Pancreas (tissue), 10 donors: ENCODE measurements at places on chromosomes 16 and 17. TPM values are rescaled to one million over a fixed set of nuclear protein-coding genes. Genes with fewer than 3 reads are reported as not detected.
A peak's percentile ranks its signal among the peaks of the same experiment; 100 is the strongest.

DNA sequence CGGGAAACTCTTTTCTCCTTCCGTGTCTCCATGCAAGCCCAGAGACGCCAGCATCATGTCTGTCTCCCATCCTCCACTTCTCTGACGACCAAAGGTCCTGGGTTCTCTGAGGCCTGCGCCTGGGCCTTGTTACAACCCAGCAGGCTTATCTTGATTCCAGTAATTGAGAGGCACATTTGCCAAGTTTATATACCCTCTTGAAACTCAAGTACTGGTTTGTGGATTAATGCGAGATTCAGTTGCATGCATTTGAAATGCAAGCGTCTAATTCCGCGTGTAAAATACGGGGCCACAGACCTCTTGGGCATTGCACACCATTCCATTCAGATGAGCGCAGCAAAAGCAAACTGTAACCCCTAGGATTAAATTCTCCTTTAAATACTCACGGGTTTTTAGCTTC is 28.7 kb upstream of the CRISPLD2 start:
- DNase-seq: no peak

The ZP2 gene
- total RNA-seq: not detected

DNA sequence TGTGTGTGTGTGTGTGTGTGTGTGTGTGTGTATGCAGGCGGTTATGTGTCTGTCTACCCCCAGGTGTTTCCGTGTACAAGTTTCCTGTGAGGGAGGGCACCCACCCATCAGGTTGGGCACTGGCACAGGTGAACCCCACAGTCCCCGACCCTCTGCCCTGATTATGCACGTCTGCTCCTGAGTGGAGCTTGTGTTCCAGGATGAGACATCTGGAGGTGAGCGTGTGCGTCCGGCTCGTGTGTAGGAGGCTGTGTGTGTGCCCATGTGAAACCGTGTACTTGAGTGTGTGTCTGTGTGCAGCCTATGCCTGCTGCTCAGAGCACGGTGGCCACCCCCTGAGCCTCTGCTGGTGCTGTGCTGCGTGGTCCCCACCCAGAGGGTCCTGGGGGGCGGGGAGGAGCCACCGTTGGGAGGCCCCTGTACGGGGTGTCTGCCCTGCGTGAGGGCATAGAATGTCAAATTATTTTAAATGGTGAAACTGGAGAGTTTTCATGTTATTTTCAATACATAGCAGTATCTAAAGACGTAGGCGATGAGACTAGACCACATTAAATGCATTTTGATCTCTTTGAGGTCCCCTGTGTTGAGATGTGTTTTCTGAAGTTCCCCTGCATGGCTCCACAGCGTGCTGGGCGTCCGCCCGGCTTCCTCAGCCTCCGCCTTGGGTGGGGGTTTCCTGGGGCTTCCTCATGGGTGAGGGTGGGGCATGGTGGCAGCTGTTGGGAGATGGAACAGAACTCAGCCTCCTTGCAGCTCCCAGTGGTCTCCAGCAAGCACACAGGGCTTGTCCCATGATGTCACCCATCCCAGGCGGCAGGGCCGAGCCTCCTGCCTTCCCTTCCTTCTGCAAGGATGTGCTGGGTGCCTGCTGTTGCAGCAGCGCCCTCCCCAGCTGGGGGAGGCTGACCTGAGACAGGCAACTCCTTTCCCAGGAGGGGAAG is 43.4 kb downstream of the KCNJ12 start:
- DNase-seq: no peak

The DLX4 gene
- total RNA-seq: not detected

GRCh38 chr17:5467416-5467815 is 1.4 kb downstream of the DHX33 start:
- DNase-seq: no peak

- DNase-seq: no peak
These were observed 28.3 kb upstream of the MYH10 start for GRCh38 chr17:8658810-8659209.

DNA sequence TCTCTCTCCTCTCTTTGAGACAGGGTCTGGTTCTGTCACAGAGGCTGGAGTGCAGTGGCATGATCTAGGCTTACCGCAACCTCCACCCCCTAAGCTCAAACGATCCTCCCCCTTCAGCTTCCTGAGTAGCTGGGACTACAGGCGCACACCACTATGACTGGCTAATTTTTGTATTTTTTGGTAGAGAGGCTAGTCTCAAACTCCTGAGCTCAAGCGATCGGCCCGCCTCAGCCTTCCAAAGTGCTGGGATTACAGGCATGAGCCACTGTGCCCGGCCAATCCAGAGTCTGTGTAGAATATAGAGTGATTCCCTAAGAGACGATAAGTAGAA is 65.8 kb upstream of the RPH3AL start:
- no peak for DNase-seq

- no peak for DNase-seq
These were observed 22.7 kb upstream of the OR1F1 start for GRCh38 chr16:3165111-3165822.

- DNase-seq: no peak
These were observed 10.7 kb downstream of the GALNS start for GRCh38 chr16:88846088-88846487.

DNA sequence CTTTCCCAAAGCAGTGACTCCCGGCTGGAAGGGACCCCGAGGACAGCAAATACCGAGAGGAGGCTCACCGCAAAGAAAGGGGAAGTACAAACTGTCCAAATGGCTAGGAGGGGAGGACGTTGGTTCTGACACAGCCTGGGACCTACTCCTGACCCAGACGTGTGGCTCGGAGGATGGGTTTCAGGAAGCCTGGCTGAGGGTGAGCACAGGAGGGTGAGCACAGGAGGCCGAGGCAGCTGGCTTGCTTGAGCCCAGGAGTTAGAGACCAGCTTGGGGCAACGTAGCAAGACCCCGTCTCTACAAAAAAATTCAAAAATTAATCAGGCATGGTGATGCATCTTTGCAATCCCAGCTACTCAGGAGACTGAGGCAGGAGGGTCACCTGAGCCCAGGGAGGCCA is 83.2 kb downstream of the C16orf78 start:
- DNase-seq: no peak

GRCh38 chr17:57595947-57596695 is 149.0 kb downstream of the CCDC182 start:
- DNase-seq: no peak

- no peak for DNase-seq
These were observed 172.7 kb downstream of the ANKFN1 start for GRCh38 chr17:56326001-56326359.

The HLF gene
- 1.6 TPM for total RNA-seq

- DNase-seq: no peak
These were observed 37.6 kb downstream of the OR3A1 start for GRCh38 chr17:3260600-3260999.

The SAT2 gene
- total RNA-seq: 44.8 TPM

DNA sequence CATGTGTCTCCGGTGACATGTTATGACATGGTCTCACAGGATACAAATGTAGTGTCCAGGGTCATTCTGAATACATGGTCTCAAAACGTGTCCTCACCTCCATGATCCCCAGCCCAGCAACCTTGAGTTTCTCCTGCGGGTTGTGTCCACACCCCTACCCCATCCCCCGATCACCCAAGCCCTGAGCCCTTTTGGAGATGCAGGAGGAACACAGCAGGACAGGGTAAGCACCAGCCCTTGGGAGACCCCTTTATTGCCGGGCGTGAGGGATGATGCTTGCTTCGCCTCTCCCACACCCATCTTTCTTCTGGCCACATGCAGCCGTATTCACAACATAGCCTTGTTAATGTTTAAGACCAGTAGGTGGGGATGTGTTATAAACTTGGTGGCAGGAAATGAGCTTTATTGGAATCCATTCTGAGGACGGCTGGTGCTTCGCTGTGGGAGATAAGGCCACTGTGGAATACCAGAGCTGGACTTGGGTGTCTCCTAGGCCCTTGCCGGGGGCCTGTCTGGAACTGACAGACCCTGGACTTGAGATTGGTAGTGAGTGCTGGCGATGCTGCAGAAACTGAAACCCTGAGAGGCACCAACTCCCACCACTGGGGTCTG is 5.5 kb downstream of the TMEM132E start:
- no peak for DNase-seq

DNA sequence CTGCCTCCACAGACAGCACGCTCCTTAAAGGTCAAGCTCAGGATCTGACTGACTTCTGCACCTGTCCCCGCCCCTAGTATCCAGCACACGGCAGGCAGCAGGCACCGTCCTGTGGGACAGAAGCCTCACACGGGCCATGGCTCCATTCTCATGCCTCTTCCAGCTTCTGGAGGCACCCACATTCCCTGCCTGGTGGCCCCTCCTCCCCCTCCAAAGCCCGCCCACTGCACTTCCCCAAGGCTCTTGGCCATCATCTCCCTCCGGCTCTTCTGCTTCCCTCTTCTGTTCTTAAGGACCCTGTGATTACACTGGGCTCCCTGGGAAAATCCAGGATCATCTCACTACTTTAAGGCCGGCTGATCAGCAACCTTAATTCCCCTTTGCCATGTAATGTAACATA is 3.5 kb downstream of the CANT1 start:
- DNase-seq: peak; percentile 29

The ABCC6 gene
- total RNA-seq: 12.1 TPM

The IRX3 gene
- 1.7 TPM for total RNA-seq

The HEXIM2 gene
- 6.9 TPM for total RNA-seq

DNA sequence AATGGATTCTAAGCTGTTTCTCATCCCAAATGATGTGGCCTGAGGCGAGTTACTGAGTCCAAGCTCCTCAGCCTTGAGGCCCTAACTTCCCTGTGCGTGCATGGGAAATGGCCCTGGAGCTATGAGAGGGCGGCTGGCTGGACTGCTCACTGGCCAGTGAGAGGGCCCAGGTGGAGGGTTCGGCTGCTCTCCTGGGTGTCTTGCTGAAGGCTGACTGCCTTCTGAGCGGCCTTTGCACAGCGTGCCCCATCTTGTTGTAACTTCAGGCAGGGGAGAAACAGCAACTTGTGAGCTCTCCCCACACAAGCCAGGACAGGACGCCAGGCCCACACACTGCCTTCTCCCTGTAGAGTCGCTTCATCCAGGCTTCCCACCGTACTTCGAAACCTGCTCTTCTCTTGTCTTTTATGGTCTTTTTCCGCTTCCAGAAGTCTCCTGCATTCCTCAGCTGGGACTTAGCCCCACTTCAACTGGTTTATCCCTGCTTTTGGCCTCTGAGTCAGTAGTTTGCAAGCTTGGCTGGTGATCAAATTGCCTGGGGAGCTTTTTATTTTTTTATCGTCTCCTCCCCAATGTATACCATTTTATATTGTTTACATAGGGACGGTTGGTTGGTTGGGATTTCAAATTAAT is 13.3 kb downstream of the CDH3 start:
- DNase-seq: no peak

DNA sequence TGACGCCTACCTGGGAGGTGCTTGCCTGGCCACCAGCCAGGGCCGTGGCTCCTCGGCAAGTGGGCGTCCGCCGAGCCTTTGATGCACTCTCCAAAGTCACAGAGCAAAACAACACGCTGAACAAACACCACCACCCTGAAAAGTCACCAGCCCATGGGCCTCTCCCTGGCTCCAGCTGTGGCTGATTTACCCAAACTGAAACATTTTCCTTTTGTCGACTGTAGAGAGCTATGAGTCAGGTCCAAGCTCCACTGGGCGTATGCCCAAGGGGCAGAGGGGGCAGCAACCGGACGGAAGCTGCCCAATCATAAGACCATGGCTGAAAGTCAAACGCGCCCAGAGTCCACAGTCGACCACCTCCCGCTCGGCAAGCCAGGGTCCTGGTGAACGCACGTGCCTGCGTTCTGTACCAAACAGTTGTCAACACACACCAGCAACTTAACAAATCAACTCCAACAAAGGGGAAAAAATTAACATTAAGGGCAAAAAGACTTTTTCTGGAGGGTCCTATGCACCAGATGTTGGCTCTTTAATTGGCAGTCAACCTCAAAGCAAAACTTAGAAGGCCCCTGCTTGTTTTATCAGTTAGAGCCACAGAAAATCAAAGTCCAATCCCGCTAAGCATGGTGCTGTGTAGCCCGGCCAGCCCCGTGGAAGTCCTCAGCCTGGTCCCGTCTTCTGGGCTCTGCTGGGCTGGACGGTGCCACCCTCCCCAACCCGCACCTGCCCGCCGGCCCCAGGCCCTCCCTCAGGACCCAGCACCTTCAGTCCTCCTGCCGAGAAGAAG is 47.3 kb downstream of the TBC1D16 start:
- peak; percentile 54 for DNase-seq

The P2RX5 gene
- total RNA-seq: 0.39 TPM

The SCGB1C2 gene
- total RNA-seq: not detected

DNA sequence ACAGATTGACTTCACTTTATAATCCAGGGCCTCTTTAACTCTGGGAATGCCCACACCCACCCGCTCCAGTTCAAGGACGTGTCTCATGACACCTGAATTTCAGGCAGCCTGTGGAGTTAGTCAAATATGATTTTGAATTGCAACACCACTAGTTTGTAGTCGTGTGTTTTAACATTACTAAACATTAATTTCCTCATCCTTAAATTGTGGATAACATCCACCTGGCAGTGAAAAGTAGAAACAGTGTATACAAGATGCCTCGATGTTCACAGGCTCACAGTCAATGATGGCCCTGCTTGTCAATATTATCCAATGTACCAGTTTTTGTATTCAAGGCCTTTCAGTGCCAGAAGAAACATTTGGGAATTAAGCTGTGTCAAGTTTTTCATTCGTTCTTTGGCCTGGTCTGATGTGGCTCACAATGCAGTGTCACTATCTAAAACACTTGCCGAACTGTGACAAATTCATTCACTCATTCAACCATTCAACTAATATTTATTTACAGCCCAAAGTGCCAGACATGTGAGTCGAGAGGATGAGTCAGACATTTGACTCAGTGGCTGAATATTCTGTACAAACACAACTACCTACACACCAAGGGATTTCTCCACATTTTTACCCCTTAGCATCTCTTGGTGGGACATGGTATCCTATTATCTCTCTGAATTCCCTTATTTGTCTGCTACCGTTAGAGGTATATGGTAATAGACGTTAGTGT is 1.4 kb downstream of the MEIOB start:
- DNase-seq: no peak

DNA sequence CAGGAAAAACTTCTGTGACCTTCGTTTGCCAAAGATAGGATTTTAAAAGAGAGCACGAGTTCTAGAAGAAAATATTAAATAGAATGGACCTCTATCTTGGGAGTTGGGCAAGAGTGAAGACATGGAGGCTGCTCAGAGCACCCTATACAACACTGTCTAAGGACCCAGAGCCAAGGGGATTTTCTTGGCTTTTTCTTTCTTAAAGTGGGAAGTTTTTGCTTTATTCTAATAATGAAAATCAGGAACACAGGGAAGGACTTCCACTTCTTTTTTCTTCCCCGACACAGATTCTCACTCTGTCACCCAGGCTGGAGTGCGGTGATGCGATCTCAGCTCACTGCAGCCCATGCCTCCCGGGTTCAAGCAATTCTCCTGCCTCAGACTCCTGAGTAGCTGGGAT is 94.1 kb downstream of the ZNF778 start:
- DNase-seq: no peak

GRCh38 chr16:1713933-1714332 is 7.9 kb downstream of the MAPK8IP3 start:
- DNase-seq: no peak

GRCh38 chr16:88315543-88316105 is 67.1 kb upstream of the ZNF469 start:
- no peak for DNase-seq
